ENCODE measurements at places on chromosomes 1 and 21.
A peak's percentile ranks its signal among the peaks of the same experiment; 100 is the strongest.

DNA sequence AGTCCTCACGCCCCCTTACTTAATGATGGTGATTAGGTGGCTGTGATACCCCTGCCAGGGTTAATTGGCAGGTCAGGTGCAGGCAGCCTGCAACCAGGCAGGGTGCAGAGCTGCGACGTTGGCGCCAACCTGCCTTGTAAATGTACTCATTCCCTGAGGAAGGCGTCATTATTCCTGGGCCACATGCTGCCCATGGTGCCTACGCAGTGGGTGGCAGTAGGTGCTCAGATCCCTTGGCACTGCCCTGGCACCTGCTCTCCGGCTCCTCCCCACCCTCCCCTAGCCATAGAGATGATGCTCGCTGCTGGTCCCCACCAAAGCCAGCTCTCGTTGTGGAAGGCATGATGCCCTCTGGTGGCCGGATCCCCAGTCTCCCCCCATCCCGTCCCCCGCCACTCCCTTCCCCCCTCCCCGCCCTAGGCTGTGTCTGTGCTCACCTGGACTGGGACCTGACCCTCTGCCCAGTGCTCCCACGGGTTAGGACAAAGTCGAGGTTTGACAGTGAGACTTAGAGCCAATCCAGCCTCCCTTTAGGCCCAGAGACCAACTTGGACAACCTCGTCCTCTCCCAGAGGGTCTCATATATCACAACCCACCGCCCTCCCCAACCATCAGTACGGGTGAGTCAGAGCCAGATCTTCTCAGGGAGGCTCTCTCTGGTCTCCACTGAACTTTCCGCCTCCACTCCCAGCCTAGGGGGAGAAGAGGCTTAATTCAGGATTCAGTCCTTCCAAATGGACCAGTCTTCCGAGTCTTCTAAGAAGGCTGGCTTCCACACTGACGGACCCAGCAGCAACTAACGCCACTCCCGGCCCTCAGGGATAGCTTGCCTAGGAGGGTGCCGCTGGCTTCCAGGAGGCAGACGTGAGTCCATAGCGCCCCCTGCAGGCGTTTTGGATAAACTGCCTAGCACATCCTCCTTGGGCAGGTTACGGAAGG lies 5.7 kb downstream of the KRTCAP2 start:
- DNase-seq = peak; percentile 96

- DNase-seq = no peak
These were observed 81.0 kb downstream of the MAN1C1 start for GRCh38 chr1:25697435-25698217.

- no peak for DNase-seq
These were observed 32.1 kb downstream of the ADCY10 start for GRCh38 chr1:167881786-167882185.

- no peak for DNase-seq
These were observed 1.3 kb downstream of the AGRN start for GRCh38 chr1:1021010-1021919.

- peak; percentile 85 for DNase-seq
These were observed 145.5 kb upstream of the IRF2BP2 start for GRCh38 chr1:234755449-234755863.

DNA sequence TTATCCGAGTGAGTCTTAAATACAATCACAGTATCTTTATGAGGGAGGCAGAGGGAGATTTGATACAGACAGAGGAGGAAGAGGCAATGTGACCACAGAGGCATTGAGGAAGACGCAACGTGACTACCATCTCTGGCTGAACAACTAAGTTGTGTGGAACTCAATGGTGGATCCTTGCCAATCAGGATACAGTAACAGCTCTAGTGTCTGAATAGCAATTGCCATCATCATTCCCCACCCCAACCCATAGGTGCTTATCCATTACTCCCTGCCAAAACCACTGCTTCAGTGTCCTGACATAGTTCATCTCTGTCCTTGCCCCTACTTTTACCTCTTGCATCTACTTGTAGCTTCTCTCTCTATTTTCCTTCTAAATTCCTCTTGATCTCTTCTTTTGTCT lies 20.5 kb upstream of the RHBDL2 start:
- no peak for DNase-seq

DNA sequence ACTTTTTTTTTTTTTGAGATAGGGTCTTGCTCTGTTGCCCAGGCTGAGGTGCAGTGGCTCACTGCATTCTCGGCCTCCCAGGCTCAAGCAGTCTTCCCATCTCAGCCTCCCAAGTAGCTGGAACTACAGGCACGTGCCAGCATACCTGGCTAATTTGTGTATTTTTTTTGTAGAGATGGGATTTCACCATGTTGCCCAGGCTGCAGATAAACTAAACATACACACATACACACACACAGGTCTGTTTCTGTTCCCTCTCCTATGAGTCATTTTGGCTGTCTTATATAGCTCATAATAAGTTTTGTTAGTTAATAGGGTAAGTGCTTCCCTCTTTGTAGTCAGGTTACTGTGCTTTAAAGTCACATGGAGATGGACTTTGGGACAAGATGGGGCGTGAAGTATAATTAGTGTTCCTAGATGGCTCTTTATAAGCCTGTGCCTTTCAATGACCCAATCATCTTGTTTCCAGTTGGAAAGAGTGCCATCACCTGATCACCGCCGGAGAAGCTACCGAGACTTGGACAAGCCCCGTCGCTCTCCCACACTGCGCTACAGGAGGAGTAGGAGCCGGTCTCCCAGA lies 9.1 kb downstream of the PRPF38A start:
- no peak for DNase-seq

DNA sequence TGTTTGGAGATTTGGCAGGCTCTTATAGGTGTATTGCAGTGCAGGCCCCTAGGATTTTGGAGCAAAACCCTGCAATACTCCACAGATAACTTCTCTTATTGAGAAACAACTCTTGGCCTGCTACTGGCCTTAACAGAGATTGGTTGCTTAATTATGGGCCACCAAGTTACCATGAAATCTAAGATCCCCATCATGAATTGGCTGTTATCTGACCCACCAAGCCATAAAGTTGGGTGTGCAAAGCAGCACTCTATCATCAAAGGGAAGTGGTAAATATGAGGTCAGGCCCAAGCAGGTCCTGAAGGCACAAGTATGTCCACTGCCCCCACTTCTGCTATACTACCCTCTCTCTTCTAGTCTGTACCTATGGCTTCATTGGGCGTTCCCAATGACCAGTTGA lies 130.0 kb upstream of the TNFSF4 start:
- DNase-seq = no peak

DNA sequence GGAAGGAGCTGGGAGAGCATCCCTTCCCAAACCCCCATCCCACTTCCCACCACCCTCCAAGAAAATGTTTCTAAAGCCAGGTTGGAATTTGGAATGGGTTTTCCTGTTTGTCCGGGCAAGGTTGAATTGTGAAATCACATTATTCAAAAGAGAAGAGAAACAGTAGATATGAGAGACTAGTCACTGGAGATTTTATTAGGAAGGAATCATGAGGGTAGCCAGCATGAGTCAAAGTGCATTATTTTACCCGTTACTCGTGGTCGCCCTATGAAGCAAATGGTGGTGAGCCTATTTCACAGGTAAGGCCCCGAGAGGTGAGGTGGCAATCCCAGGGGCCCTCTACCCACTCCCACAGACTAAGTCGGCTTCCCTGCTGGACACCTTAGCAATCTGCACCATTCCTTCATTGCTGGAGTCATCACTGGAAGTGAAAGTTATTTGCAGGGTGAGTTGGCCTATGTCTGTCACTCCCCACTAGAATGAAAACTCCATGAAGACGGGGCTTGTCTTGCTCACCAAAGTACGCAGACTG lies 52.8 kb downstream of the TOMM20 start:
- DNase-seq = no peak

DNA sequence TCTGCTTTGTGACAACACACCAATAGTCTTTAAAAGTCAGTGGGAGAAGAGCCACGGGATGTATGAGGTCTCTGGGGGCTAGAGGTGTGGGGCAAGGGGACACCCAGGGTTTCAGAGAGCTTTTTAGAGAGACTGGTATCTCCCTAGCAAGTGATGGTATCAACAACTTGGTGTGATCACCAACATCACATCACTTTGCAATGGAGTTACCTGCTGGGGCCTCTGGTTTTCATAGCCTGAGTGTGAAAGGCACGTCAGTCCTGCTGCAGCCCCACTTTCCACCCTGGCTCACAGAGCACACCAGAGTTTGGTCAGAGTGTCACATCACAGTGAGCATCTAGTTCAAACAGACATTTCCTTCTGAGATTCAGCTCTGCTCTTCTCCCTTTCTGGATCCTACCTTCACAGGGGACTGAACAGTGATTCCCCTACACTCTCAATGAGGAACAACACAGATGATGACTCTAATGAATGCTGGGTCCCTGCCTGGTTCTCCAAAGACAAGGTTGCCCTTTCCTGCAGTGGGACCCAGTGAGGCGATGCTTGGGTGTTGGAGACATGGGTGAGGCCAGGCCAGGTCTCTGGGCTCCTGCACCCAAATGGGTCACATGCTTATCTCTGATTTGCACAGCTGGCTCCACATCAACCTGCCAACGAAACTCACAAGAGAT lies 2.0 kb upstream of the MAN1C1 start:
- DNase-seq = no peak

DNA sequence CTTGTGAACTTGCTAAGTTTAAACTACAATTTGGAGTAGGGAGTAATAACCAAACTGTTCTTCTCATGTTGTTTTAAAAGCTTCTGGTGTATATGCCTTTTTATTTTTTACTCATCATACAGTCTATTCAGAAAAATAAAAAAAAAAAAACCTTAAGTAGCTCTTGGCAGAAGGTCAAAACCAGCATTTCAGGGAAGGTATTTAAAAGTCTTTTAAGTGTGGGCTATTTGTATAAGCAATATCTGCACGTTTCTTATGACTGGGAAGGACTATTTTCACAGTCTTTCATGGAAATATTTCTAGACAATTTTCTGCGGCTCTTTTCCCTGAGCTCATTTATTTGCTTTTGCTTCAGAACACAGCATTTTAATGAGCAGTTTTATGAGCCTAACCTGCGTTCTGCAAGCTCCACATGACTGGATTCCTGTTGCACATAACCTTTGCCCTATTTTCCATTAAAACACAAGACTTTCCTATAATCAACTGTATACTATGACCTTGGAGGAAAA lies 60.9 kb upstream of the C1orf105 start:
- DNase-seq = no peak

GRCh38 chr1:12412439-12412838 lies 182.6 kb downstream of the VPS13D start:
- no peak for DNase-seq

DNA sequence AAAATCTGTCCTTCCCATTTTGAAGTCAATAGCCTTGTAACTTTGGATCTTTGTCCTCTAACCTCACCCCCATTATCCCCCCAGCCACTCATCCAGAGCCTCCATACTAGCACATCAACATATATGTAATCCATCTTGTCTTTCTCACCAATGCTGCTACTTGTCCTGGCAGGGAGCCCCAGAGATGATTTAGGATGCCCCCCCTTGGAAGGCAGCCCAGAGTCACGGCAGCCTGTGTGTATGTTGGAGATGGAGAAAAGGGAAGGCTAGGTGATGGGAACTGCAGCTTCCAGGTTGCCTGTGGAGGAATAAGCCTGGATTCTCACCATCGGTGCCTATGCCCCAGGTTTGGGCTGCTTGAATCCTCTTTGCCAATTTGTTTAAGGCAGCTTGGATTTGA lies 51.7 kb upstream of the SCMH1 start:
- no peak for DNase-seq

GRCh38 chr1:158611916-158612315 lies 6.8 kb downstream of the OR10Z1 start:
- no peak for DNase-seq

GRCh38 chr1:110870721-110871388 lies 2.1 kb upstream of the CD53 start:
- no peak for DNase-seq

- no peak for DNase-seq
These were observed 325.1 kb downstream of the BRINP2 start for GRCh38 chr1:177495878-177496277.

GRCh38 chr1:222794656-222795474 lies 20.0 kb upstream of the DISP1 start:
- no peak for DNase-seq

DNA sequence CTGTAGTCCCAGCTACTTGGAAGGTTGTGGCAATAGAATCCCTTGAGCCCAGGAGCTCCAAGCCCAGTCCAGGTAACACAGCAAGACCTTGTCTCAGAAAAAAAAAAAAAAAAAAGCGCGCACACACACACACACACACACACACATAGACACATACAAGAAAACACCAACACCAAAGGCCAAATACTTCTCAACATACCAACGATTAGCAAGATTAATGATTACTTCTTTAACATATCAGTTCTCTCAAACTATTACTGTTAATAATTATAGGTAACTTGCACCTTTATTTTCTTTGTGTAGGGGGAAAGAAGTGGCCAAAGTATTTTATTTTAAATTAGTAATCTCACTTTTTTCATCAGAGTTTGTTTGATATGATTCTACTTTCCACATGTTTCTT lies 289.5 kb upstream of the ADGRL2 start:
- no peak for DNase-seq

DNA sequence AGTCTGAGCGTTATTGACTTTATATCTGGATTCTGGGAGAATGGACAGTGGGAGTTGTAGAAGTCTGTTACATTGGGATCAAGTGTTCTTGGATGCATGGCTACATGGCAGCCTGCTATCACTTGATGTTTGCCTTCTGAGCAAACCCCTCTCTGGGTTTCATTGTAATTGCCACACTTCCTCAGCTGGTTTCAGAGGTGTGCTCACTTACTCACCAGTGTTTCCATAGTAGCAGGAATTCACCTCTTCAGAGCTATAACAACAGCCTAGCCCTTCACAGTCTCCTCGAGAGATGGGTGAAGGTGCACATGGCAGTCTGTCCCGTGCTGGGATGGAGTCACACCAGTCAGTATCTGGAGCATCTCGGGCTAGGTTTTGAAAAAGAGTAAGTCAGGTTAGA lies 2.6 kb downstream of the ZP4 start:
- no peak for DNase-seq

- no peak for DNase-seq
These were observed 64.8 kb upstream of the ATP5PO start for GRCh38 chr21:33980276-33980916.

DNA sequence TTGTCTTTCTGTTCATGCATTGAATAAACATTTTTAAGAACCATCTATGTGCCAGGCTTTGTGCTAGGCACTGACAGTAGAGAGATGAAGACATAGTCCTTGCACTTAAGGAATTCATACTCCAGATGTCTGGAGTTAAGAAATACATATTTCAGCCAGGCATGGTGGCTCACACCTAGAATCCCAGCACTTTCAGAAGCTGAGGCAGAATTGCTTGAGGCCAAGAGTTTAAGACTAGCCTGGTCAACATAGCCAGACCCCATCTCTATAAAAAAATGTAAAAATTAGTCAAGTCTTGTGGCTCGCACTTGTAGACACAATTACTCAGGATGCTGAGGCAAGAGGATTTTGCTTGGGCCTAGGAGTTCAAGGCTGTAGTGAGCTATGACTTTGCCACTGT lies 18.6 kb upstream of the YTHDF2 start:
- DNase-seq = no peak

GRCh38 chr1:176559474-176559873 lies 96.5 kb downstream of the PAPPA2 start:
- no peak for DNase-seq

GRCh38 chr1:154599658-154600057 lies 8.3 kb downstream of the ADAR start:
- DNase-seq = no peak
